ENCODE measurements at places on chromosomes 11 and 22.

- peak; percentile 32 for DNase-seq
These were observed 6.2 kb downstream of the PANX1 start for GRCh38 chr11:94134651-94135512.

DNA sequence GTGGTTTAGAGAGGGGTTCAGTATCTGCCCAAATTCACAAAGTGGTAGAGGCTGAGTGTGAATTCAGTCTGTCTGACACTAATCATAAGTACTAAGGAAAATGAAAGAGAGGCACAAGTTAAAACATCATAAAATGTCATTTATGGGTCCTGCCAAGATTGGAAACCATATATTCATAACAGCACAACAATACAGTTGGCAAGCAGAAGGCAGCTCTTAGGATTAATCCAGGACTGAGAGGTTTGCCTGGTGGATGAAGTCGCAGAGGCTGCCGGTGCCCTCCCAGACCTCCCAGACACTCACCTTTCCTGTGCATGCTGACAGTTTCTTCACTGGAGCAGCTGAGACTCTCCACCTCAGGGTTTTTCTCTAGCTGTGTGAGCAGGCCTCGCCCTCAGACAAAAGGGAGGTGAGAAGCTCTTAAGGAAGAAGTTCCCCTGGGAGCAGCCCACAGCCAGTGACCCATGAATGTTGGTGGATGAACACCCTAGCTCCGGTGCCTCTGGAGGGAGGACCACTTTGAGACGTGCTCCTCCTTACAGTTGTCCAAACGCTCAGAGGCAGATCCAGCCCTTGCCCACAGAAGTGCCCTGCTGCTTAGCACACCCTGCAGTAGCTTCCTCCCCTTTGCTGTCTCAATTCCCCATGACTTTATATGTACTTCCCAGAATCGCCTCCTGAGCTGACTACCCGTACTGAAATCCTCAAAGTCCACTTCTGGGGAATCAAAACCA is 43.7 kb downstream of the MAML2 start:
- DNase-seq: no peak

- no peak for DNase-seq
These were observed 37.3 kb downstream of the PHF21B start for GRCh38 chr22:44972363-44973083.

GRCh38 chr11:33700502-33701271 is at the start of gene C11orf91:
TSS of gene C11orf91 (minus strand) at chr11:33700826. CDS start at chr11:33700740, 86 bp downstream.
- peak; percentile 92 for DNase-seq

GRCh38 chr11:12981676-12982522 is 27.2 kb upstream of the RASSF10 start:
- DNase-seq: no peak

DNA sequence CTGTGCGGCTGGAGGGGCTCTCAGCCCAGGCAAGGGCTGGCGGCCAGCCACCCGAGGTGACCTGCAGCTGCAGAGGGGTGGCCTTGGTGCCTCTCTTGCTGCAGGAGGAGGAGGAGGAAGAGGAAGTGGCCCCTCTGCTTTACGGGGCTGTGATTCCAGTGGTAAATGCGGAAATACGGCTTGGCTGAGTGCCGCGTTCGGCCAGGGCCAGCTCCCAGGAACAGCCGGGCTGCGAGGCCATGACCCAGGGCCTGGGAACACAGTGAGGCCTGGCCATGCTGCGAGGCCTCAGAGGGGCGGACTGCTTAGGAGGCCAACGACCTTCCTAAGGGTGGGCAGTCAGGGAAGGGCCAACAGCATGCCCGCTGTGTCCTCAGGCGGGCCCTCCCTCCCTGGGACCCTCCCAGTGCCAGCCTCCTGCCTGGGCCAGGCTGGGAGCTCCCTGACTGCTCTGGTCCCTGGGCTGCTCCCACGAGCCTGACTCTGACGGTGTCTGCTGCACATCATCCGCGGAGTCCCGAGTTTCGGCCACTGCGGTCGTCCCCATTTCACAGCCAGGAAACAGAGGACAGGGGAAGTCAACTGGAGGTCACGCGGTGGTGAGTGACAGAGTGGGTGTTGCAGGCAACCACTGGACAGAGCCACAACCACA is 20.8 kb upstream of the PPARA start:
- no peak for DNase-seq

- no peak for DNase-seq
These were observed 20.1 kb downstream of the SERPIND1 start for GRCh38 chr22:20793748-20794649.

DNA sequence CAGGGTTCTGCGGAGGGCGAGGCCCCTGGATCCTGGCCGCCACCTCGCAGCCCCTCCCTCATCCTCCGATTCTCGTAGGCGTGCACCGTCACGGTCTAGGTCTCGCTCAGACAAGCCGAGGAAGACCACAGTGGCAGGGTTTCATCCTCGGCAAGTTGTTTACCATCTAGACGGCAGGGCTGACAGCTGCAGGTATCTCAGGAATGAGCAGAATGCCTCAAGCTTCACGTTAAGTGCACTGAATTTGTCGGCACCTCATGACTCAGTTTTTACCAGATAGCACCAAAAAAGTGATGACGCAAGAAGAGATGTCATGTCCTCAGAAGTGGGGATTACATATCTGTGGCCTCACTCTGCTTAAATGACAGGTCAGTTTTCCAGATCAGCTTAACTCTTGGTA is 35.1 kb downstream of the WT1 start:
- no peak for DNase-seq

- DNase-seq: no peak
These were observed 35.8 kb upstream of the HSD17B12 start for GRCh38 chr11:43644621-43645299.

GRCh38 chr22:36940676-36941075 is 27.2 kb downstream of the CSF2RB start:
- no peak for DNase-seq

GRCh38 chr11:73194593-73194992 is 23.5 kb upstream of the P2RY2 start:
- DNase-seq: no peak

DNA sequence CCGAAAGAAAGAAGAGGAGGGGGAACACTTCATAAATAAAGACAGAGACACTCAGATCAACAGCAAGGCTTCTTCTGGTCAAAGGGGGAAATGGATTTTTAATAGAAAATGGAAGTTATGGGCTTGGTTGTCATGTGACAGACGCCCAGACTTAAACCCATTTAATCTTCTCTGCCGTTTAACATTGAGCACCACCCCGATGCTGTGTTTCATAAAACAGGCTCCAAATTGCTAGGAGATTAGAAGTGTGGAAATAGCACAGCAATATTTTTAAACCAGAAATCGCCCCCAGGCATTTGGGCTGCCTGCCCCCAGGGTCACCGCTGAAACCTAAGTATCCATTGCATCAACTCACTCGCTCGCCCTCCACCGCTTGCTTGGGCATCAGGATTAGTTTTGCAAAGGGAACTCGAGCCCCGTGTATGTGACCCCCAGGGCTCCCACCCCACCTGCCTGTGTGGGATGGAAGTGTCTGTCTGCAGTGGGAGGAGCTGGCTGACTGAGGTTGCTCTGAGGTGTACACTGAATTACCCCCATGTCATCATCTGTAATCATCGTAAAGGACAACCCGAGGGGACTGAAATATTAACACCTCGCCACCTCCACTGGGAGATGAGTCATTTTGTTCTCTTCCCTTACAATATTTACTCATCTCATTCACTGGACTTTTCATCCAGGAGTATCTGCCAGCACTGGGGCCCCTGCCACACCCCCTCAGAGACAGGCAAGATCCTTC is 10.7 kb downstream of the DSCAML1 start:
- DNase-seq: no peak

DNA sequence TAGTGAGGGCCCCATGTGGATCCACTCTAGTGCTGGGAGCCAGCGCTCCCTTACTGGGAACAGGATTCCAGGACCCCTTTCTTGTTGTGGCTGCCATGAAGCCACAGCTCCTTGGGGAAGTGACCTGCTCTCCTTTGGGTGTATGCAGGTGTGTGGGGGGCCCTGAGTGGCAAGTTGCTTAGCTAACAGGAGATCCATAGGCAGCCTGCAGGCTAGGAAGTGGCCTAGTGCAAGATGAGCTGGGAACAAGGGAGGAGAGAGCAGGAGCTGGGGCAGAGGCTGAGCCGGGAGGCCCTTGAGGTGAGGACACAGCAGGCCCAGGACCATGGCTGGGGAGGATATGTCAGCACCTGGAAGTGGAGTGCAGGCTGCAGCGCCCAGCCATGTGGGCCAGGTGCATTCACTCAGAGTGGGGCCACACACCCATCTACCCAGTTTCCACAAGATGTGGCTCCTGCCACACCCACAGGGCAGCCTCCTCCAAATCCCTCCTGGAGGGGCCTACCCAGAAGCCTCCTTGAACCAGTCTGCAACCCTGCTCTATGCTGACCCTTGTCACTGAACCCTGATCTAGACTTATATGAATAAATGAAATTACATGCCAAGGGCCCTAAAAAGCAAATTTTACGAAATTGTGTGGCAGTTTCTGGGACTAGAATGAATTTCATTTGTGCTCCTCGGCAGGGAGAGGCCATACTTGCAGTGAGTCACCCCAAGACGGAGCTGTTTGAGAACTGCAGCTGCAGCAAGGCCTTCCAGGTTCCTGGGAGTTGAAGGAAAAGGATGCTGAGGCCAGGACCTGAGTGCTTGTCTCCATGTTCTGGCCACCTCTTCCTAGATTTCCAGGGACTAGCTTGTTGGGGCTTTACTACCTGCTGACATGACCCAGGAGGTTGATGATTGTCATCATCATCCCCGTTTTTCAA is 3.2 kb downstream of the THAP7 start:
- DNase-seq: no peak

DNA sequence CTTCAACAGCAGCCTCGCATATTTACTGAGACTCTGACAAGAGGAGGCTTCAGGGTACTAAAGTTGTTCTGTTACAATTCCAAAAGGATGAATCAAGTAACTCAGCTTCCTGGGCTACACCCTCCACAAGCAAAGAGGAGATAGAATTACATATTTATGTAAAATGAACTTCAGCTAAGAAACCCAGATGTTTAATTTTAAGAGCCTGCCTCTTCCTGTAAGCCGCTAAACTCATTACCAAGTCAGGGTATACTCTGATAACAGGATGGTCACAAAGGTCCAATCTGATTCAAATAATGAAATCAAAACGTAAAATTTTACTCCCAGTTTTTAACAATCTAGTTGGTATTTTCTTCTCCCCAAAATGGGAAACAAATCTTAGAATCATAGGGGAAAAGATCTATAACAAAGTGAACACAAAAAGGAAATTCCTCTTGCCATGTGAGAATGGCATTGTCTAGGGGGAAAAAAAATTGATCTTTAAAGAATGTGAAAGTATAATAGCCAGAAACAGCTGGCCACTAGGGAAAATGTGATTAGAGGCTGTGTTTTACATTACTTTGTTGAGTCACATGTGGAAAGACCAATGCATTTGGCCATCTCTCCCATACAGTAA is 30.9 kb downstream of the CHEK2 start:
- DNase-seq: no peak

DNA sequence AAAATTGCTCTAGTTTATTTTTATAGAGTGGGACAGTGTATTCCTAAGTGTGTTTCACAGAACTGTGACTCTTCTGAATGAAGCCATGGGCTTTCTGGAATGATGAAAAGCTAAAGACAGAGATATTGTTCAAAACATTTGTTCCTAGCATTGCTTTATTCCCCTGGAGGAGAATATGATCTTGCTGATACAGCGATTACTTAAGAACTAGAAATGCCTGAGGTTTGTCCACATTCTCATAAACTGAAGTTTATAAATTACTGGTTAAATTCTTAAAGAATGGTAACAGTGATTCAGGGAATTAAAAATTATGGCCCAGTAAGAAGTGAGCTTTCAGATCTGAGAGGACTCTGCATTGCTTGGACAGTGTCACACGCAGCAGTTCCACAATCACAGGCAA is 690.3 kb downstream of the FAM181B start:
- no peak for DNase-seq

GRCh38 chr11:131760091-131761061 is 390.0 kb downstream of the NTM start:
- no peak for DNase-seq

DNA sequence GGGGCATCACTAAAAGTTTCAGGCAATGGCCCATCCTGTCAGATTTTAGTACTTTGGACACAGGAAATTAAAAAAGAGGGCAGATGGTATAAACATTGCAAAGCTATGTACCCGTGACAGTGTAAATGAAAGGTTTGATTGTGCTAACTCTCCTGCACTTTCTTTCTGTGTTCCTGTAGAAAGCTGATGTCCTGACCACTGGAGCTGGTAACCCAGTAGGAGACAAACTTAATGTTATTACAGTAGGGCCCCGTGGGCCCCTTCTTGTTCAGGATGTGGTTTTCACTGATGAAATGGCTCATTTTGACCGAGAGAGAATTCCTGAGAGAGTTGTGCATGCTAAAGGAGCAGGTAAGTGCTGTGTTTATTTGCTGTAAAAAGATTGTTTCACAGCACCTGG is 10.3 kb downstream of the CAT start:
- DNase-seq: no peak

DNA sequence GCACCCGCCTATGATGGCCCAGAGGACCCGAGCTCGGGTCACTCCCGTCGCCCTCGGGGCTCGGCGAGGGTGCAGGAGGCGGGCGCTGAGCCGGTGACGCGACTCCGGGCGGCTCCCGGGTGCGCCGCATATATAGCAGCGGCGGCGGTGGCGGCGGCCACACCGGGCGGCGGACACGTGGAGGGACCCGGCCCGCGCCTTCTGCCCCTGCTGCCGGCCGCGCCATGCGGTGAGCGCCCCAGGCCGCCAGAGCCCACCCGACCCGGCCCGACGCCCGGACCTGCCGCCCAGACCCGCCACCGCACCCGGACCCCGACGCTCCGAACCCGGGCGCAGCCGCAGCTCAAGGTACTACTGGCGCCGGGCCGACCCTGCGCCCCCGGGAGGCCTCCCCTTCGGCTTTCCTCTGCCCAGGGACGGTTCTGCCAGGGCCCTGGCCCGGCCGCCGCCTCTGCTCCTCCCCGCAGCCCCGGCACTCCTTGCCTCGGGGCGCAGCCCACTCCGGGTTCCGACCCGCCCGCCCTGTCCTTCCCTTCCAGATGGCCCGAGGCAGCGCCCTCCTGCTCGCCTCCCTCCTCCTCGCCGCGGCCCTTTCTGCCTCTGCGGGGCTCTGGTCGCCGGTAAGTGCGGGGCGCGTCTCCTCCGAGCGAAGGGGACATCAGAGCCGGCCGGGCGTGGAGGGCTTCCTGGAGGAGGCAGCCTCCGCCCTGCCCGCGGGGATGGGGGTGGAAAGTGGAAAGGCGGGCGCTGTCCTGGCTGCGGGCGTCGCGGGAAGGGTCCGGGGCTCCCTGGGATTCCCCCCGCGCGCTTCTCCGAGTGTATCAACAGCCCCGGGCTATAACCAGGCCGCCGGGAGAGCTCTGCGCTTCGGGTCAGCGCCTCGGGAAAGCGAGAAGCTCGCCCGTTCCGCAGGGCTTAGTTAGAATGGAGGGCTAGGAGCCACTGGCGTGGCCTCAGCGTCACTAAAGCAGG is at the start of gene GAL:
Gene GAL, plus strand, starts transcription at position 160 of the 972 bp plus-strand sequence. Its CDS starts 380 bp downstream, at position 540.
- DNase-seq: no peak

GRCh38 chr11:2097998-2098690 is 41.0 kb downstream of the IGF2 start:
- no peak for DNase-seq

DNA sequence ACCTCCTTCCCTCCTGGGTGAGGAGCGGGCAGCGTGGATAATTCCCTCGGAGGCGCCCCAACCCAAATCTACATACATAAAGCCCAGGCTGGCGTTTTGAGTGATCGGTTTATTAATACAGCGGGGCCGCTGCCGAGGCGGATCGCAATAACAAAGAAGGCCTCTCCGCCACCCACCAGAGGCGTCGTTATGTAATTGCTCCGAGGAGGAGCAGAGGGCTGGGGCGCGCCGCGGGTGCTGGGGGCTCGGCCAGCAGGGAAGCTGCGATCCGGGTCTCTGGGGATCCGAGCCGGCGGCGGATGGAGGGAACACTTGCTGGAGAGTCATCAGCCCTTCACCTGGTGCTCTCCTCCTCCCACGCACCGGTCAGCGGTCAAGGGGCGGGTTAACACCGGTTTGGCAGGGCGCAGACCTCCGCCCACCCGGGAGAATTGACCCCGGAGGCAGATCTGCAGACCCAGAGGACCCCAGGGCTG is 6.4 kb upstream of the TP53I11 start:
- DNase-seq: no peak

Data from stimulated activated CD4-positive, alpha-beta T cell treated with anti-CD3 and anti-CD28 coated beads, Interleukin-12 subunit alpha, Interleukin-12 subunit beta, amount 100 ng/mL, for 24 hours (primary cell).